ENCODE measurements at places on chromosomes 4 and X. TPM values are rescaled to one million over a fixed set of nuclear protein-coding genes. Genes with fewer than 3 reads are reported as not detected.
A peak's percentile ranks its signal among the peaks of the same experiment; 100 is the strongest.

GRCh38 chr4:169902658-169903345, 123.4 kb downstream of the MFAP3L start:
- no peak for DNase-seq

DNA sequence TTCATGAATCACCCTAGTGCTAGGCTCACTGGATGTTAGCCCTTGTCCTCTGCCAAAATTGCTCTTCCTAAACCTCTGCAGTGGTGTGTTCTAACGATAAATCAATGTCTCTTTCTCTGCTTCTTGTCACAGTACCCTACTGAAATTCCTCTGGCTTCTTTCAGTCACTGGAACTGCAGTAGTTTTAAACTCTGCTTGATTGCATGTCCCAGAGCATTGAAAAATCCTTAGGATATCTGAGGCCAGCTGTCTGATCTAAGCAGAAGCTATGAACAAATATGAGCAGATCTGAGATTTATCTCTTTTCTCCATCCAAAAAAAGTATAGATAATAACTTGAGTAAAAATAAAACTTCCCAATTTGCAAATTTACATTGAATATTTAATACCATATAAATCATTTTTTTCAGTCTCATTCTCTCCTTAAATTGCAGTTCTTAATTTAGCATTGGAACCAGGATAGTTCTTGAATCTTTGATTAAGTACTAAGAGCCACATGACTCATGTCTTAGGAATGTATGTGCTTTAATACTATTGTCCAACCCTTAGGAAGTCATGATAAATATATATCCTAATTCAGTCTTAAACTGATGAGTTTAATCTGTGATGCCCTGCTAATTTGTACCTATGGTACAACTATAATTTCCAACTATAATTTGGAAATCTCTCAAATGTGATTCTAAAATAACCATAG, 169.7 kb downstream of the PDHA2 start:
- no peak for DNase-seq

DNA sequence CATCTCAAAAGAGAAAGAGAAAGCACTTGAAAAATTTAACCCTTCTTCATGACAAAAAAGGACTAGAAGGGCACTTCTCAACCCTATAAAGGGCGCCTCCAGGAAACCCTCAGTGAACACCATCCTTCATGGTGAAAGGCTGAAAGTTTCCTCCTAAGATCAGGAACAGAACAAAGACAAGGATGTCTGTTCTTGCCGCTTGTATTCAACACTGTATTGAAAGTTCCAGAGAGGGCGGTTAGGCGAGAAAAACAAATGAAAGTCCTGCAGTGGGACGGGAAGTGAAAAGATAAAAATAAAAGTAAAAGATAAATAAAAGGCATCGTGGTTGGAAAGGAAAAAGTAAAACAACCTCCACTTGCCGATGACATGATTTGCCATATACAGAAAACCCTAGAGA, 50.9 kb downstream of the RNF212 start:
- no peak for DNase-seq

DNA sequence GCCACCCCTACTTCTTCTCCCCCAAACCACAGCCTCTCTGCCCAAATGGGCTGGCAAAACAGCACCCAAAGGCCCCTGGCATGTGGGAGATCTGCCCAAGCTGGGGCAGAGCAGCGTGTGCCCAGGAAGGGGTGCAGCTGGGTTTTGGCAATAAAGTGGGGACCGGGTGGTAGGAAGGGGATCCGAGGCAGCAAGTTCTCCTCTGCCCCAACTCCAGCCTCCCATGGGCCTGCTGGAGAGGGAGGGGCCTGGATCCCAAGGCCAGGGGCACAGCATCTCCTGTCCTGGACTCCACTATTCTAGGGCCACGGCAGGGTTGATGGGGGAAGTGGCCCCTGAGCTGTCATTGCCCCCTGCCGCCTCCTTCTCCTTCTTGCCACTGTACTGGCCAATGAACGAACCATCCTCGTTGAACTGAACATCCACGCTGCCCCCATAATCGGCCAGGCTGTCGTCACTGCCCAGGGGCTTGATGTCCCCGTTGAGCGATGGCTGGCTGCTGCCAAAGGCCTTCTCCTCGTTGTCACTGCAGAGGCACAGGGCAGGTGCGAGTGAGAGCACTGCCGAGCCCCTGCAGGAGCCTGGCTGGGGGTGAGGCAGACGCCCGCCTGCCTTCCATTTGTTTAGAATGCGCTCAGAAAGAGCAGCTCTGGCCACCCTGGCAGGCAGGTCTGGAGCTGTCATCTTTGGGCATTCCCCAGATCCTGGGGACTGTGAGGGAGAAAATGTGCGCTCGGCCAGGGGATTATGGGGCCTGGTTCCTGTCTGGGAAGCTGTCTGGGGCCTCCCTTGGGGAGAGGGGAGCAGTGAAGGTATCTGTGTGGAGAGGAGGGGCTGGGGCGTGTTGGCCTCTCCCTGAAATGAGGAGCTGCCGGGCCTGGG, 23.4 kb downstream of the L1CAM start:
- DNase-seq, result no peak

- DNase-seq, result no peak
These were observed 75.0 kb downstream of the ANAPC4 start for GRCh38 chr4:25452081-25452480.

- DNase-seq, result no peak
These were observed 42.7 kb downstream of the ABLIM2 start for GRCh38 chr4:8115916-8116315.

DNA sequence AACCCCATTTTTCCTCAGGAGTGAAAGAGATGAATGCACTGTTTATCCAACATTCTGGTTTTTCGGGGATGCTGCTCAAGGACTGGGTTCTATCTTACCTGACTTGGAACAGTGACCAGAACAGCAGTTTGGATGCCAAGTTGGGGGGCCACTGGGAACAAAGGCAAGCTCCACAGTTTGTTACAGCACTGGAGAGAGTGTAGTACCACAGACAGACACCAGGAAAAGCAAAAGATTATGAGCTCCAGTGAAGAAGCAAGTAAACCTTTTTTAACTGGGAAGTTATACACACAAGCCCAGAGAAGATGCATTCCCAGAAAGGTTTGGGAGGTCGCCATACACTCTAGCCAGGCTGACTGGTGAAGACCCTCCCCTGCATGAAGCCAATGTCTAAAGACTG, 13.6 kb downstream of the C4orf36 start:
- DNase-seq, result no peak

DNA sequence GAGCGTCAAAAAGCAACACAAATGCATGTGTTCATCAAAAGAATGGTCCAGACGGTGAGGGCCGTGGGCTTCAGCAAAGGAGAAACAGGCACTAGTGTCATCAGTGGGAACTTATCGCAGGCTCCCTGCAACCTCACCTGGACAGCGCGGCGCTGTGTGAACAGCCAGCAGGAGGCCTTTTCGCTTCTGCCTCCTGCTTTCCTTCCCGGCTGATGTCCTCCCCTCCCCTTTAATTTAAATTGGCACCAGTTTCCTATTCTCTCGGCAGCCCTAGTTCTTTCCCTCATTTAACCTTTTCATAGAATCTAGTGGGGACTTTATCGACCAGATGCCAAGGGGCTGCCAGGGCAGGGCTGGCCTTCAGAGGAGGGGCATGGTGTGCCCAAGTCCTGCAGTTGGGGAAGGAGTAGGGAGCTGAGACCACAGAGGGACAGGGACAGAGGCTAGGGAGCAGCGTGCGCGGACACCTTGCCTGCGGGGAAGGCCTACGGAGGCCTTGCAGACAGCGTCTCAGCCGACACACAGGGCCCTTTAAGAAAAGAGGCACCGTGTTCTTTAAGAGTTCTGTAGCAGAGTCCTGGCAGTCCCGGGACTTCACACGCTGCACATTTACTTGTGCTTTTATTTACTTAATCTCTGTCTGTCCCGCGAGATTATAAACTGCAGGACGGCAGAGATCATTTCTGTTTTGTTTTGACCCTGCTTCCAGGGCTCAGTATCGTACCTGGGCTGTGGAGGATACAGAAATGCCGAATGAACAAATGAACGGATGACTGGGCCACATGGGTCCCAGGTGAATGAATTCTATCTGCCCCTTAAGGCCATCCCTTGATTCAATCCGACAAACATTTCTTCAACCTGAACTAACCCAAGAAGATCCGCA, 8.4 kb upstream of the SORBS2 start:
- DNase-seq, result no peak

DNA sequence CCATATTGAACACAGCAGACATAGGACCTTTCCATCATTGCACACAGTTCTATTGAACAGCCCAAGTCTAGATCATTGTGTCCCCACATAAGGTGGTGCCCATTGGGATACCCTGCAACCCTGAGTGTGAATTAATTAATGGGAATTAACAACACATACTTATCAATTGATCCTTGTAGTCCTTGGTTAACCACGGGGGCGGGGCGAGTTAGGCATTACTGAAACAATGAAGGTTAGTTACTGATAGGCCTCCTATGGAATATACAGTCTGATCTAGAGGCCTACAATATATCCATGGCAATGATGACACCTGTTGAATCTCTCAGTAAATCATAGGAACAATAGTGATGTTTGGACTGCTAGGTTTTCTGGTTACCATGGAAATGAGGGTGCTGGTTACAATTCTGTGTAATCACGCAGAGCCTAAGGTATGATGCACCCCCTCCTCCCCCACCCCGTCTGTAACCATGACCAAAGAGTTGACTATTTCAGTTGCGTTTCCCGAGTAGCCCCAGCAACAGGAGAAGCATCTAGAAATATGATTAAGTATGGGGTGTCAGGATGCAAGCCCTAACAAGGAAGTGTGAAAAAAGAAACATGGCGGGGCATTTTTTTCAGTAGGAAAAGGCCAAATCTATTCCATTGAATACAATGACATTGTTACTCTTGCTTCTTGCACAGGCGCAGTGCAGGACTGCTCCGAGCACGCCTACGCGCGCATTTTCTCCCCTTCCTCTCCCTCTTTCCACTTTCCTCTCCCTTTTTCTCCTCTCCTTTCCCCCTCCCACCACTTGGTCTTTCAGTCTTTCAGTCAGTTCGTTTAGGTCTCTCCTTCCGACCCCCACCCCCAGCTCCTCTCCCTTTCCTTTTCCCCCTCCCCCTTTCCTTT, 677 bp upstream of the NONO start:
- peak; percentile 2 for DNase-seq

DNA sequence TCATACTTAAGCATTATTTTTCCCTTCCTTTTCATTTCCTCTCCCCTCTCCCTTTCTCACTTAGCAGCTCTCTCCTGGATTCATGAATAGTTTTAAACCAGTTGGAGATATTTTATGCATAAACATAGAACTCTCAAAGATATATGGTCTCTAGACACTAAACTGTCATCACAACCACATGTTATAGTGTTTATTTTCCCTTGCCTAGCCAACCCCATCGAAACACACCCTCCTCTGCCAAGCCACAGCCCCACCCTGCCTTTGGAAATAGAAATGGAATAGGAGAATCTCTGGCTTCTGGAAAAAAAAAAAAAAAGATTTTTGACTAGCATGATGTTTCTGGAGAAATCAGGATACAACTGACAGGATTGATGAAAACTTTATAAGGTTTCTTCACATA, 64.8 kb upstream of the RBPJ start:
- DNase-seq, result no peak

DNA sequence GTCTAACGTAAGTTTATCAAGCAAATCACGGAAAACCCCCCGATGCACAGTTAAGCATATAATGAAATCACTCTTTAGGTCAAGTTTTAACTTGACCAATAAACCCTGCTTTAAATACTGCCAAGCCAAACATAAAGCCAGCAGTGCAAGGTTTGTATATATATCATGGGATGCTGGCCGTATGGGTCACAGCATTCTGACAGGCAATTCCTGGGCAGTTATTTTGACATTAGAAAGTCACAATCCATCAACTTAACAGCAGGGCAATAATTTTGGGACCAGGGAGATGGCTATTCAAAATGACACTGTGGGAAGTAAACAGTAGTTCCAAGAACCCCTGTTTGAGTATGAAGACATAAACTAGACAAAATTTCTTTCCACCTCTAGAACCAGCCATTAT, 116.9 kb downstream of the ZNF827 start:
- DNase-seq, result no peak

- DNase-seq, result no peak
These were observed 52.4 kb downstream of the MID2 start for GRCh38 chrX:107878106-107878505.

GRCh38 chrX:69289046-69289792, 124.0 kb upstream of the PJA1 start:
- DNase-seq, result no peak

Gene TMSB15A
- total RNA-seq, result not detected

Gene ADH1B
- not detected for total RNA-seq

Gene GATA1
- total RNA-seq, result not detected

Gene SLITRK2
- not detected for total RNA-seq

Gene DUSP9
- total RNA-seq, result 0.10 TPM

Gene LRAT
- total RNA-seq, result not detected

Gene ARHGAP24
- total RNA-seq, result not detected

Gene TLR3
- total RNA-seq, result not detected
